Small intestine (tissue), 16 donors: ENCODE measurements at places on chromosomes 16 and 17. TPM values are rescaled to one million over a fixed set of nuclear protein-coding genes. Genes with fewer than 3 reads are reported as not detected.

KRT33B gene
- not detected for polyA plus RNA-seq

ABCC12 gene
- not detected for polyA plus RNA-seq

AMZ2 gene
- polyA plus RNA-seq, result 29.1 TPM

TOM1L1 gene
- polyA plus RNA-seq, result 57.2 TPM

KIFC3 gene
- 173 TPM for polyA plus RNA-seq
